Neural progenitor cell (in vitro differentiated cells): ENCODE measurements at places on chromosomes 2 and 18. TPM values are rescaled to one million over a fixed set of nuclear protein-coding genes. Genes with fewer than 3 reads are reported as not detected.

CREG2 gene
- 0.28 TPM in 1 of 2 replicates, not detected in the other for total RNA-seq

DNA sequence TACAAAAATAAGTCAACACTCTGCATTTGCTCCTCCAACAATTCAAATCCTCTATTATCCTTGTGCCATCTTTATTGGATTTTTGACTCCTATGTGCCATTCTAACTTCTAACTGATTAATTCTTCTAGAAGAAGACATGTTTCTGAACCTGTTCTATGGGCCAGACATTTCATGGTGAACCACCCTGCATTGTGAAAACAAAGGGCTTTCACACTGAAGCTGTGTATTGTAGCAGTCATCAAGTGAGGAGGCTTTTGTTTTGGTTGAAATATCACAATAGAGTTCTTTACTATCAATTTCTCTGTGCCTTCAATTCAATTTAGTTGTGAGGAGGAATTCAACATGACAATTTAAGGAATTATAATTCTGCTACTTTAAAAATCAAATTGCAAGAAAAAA lies 357.9 kb downstream of the PLCL1 start:
- no peak for DNase-seq

GRCh38 chr18:24068945-24069693 lies 54.6 kb downstream of the TTC39C start:
- no peak for DNase-seq

HOXD8 gene
- total RNA-seq, result not detected in 2 replicates

- no peak for DNase-seq
These were observed 345.2 kb downstream of the ALK start for GRCh38 chr2:29576231-29576630.

PSMG2 gene
- total RNA-seq, result 69.4 and 96.8 TPM in 2 replicates

- no peak for DNase-seq
These were observed 304.0 kb downstream of the LPIN1 start for GRCh38 chr2:12050396-12050795.

GRCh38 chr2:50476174-50476573 lies 555.8 kb downstream of the NRXN1 start:
- DNase-seq, result peak; percentile 24

- DNase-seq, result no peak
These were observed 907.6 kb downstream of the EPHA4 start for GRCh38 chr2:220664272-220665107.

MDH1B gene
- total RNA-seq, result 3.7 and 3.9 TPM in 2 replicates

ATP8B1 gene
- 0.03 and 0.15 TPM in 2 replicates for total RNA-seq

DNA sequence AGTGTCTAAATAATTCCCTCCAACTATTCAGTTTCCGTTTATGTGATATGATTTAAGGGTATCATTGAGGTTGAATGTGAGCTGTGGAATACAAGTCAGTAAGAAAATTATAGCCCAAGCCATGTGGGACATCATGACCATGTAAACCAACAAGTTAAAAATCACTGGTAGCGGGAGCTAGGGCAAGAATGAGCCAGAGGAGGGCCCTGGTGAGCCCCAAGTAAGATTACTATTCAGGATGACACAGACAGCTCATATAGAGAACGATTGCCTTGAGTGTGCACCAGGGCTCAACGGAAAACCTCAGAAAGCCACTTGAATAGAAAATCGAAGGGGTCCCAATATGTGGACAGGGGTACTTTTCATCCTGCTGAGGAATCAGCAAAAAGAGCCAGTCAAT lies 87.8 kb upstream of the RBMS1 start:
- peak; percentile 49 for DNase-seq

GRCh38 chr2:241851325-241852115 lies 7.2 kb downstream of the PDCD1 start:
- DNase-seq, result no peak

DNA sequence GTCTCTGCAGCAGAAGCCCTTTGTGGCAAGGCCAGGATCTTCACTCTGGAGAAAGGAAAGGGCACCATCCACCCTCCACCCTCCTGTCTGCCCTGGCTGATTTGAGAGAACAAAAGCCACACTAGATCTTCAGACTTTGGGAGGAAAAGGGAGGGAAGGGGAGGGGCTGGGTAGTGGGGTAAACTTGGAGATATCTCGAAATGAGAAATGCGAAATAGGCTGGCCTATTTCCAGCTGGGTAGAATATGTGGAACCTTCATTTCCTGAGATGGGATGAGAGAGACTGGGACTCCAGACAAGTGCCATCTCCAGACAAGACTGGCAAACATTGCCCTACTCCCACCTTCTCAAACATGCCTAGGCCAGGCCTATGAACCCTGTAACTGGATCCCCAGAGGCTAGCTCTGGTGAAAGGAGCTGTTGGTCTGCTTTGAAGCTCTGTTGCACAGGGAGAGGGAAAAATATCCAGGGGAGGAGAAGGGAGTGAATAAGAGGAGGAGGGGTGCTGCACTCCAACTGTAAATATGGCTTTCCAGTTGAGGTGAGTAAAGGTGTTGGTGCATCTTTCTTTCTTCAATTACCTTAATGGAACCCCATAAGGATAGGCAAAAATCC lies 1.7 kb downstream of the HOXD12 start:
- no peak for DNase-seq

DNA sequence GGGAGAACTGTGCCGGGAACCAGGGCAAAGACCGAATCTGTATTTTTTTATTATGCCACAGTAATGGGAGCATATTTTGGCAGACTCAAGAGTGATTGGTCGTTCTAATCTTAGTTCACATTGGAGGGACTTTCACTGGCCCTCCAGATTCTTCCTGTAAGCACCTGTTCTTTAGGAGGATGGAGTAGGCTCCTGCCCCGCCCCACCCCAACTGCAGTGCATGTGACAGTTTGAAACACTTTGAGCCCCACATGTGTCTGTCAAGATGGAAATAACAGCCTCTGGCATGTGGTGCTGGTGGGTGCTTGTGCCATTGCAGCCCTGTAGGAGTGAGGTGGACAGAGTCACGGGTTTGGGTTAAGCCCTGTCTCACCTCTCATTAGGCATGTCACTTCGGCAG lies 43.3 kb upstream of the TXNDC2 start:
- no peak for DNase-seq

ZNF532 gene
- total RNA-seq, result 121 and 137 TPM in 2 replicates

KRTCAP3 gene
- 0.88 and 11.4 TPM in 2 replicates for total RNA-seq

DNA sequence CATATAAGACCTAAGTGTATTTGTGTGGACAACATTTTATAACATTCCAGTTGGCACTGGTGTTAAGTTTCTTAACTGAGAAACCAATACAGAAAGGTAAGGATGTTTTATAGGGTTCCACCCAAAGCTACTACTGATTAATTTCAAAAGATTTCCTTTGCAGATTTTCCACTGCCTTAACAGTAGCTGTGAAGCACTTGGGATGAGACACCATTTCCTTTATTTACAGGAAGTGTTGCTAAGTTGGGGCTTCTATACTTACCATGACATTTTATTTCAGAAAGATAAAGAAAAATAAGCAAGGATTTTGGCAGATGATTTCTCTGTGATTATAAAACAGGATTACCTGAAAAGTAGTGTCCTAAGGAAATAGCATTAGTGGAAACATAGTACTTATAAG lies 234.3 kb downstream of the CALCRL start:
- DNase-seq, result no peak

GRCh38 chr2:233011268-233011650 lies 1.8 kb downstream of the NGEF start:
- no peak for DNase-seq

GRCh38 chr2:27902098-27902497 lies 11.6 kb downstream of the BABAM2 start:
- DNase-seq, result no peak

PRKAG3 gene
- not detected in 2 replicates for total RNA-seq

DNA sequence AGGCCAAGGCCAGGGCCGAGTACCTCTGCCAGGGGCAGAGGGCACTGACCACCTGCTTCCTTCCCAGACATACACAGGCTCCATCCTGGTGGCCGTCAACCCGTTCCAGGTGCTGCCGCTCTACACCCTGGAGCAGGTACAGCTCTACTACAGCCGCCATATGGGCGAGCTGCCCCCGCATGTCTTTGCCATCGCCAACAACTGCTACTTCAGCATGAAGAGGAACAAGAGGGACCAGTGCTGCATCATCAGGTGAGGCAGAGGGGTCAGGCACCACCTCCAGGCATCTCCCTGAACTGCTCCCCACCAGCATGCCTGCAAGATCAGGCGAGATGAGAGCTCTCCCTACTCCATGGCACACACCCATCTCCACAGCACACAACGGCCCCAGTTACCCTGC lies 31.1 kb downstream of the MYO7B start:
- DNase-seq, result no peak

DNA sequence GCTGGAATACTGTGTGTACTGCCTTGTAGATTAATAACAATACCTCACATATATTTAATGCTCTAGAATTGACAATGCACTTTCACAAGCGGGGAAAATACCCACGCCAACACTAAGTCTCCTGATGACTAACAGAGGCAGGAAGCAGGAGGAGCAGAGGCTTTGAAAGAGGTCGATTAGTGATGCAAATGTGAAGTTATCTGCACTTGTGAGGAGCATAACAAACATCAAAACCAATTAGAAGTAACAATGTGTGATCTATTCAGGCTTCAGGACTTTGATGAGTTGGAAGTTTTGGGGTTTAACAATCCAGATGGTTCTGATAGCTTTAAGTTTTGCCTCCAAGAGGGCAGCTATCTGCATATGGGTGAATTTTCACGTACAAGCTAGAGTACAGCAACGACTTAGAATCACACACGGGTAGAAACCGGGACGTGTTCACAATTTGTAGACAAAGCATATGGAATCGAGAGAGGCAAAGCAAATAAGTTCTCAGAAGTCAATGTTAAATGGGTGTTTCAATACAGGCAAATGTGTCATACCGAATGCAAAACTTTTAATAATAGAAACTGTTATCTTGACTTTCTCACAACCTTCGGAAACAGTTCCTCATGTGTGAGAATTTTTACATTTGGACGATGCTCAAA lies 114.5 kb downstream of the METTL8 start:
- DNase-seq, result peak; percentile 13

- DNase-seq, result no peak
These were observed 67.2 kb downstream of the LRRFIP1 start for GRCh38 chr2:237694415-237695194.

ANKRD62 gene
- 0.15 TPM in 1 of 2 replicates, not detected in the other for total RNA-seq

- no peak for DNase-seq
These were observed 5.5 kb downstream of the HOXD8 start for GRCh38 chr2:176135035-176135440.

GRCh38 chr2:16417726-16418125 lies 247.9 kb downstream of the CYRIA start:
- DNase-seq, result no peak

GRCh38 chr2:100242891-100243619 lies 79.2 kb downstream of the LONRF2 start:
- DNase-seq, result peak; percentile 82

GRCh38 chr18:46622999-46623398 lies 34.0 kb downstream of the LOXHD1 start:
- DNase-seq, result no peak

MPP4 gene
- total RNA-seq, result not detected in 2 replicates

DNA sequence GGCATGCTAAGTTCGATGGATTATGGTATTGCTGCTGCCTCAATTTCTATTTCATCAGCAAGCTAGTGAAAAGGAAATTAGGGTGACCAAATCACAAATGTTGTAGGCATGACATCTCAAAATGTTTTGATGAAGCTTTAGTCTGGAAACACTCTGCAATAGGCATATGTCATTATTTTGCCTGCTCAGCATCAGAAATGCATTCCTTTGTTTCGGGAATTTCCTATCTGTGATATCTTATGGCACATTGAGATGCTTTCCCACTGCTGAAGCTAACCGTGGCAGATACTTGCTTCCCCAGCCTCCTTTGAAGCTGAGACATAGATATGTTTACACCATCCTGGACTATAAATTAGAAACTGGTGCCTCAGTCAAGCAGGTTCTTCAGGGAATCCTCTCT lies 119.7 kb downstream of the CDC42EP3 start:
- no peak for DNase-seq

PTPRN gene
- total RNA-seq, result 0.60 and 4.2 TPM in 2 replicates

- no peak for DNase-seq
These were observed 222.9 kb downstream of the STK39 start for GRCh38 chr2:168024459-168024858.

FN1 gene
- 52.0 and 77.6 TPM in 2 replicates for total RNA-seq

GRCh38 chr2:105631922-105632321 lies 112.8 kb upstream of the NCK2 start:
- DNase-seq, result no peak

DNA sequence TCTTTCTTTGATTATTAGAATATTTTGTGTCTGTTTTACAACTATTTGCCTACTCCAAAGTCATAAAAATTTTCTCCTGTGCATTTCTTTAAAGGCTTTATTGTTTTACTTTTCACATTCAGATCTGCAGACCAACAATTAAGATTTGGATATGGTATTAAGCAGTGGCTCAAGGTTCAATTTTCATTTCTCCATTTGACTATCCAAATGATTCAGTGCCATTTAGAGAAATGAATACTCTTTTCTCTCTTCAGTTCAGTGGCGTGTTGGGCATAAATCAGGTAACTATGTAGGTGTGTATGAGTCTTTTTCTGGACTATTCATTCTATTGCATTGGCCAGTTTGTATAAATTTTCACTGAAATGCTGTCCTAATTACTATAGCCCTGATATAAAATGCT lies 57.3 kb upstream of the IL1R1 start:
- DNase-seq, result no peak

DNA sequence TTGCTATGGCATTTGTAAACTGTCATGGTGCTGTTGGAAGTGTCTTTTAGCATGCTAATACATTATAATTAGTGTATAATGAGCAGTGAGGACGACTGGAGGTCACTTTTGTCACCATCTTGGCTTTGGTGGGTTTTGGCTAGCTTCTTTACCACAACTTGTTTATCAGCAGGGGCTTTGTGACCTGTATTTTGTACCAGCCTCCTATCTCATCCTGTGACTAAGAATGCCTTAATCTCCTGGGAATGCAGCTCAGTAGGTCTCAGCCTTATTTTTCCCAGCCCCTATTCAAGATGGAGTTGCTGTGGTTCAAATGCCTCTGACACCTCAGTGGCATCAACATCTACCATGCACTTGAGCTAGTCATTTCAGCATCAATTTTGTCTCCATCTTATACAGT lies 29.7 kb downstream of the LYPD6 start:
- peak; percentile 21 for DNase-seq

ACMSD gene
- total RNA-seq, result not detected in 2 replicates

DNA sequence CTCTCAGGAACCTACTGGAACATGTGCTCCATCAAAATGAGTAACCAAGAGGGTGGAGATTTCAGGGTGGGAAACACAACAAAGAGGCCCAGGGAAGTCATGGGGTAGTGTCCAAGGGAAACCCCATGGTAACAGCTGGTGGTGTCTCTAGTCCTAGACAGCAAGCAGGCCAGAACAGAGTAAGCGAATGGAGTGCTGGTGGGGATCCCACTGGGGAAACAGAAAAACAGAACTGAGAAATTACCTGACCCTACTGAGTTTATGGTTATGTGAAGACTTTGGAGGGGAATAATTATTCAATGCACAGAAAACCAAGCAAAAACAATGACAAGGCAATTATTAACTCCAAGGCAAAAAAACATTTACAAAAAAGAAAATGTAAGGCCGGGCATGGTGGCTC lies 16.9 kb downstream of the ERCC3 start:
- DNase-seq, result no peak

DAW1 gene
- not detected in 2 replicates for total RNA-seq

DNA sequence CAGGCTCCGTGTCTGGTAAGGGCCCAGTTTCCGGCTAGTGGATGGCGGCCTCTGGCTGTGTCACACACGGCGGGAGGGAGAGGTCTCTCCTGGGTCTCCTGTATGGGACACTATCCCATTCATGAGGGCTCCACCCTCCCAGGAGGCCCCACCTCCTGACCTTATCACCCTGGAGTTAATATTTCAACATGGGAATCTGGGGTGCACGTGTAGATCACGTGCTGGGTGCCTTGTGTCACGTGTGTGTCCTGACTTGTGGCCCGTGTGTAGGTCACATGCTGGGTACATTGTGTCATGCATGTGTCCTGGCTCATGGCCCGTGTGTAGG lies 9.9 kb downstream of the NEU4 start:
- DNase-seq, result no peak
